ENCODE measurements at places on chromosomes 2 and 18.

DNA sequence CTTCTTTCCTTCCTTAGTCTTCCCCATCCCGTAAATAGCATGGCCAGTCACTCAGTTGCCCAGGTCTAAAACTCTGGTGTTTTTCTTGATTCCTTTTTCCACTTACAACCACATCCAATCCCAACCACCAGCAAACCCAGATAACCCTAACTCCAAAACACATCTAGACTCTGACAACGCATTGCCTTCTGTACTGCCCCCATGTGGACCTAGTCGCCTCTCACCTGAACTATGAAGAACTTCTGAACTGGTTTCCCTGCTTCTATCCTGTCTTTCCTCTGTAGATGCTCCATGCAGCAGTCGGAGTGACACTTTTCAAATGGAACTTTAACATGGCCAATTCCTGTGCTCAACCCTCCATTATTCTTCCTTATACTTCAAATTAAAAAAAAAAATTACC is 26.5 kb downstream of the ST6GAL2 start:
- DNase-seq, result no peak

- no peak for DNase-seq
These were observed 273.2 kb upstream of the SIX3 start for GRCh38 chr2:44668336-44668735.

DNA sequence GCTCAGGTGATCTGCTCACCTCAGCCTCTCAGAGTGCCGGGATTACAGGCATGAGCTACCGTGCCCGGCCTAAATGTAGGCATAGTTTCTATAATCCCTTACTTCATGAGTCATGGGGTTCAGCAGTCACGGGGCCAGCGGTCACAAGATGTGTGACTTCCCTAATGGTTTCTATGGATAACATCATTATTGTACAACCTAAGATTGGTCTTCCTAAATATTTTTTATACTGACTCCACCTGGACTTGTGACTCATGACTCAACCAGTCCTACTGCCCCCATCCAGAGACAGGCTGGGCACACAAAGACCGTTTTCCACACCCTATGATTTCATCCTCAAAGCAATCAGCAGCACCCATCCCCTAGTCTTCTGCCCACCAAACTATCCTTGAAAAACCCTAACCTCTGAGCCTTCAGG is 15.9 kb downstream of the FAM210A start:
- no peak for DNase-seq

GRCh38 chr2:231037731-231038482 is 584 bp downstream of the C2orf72 start:
- no peak for DNase-seq

DNA sequence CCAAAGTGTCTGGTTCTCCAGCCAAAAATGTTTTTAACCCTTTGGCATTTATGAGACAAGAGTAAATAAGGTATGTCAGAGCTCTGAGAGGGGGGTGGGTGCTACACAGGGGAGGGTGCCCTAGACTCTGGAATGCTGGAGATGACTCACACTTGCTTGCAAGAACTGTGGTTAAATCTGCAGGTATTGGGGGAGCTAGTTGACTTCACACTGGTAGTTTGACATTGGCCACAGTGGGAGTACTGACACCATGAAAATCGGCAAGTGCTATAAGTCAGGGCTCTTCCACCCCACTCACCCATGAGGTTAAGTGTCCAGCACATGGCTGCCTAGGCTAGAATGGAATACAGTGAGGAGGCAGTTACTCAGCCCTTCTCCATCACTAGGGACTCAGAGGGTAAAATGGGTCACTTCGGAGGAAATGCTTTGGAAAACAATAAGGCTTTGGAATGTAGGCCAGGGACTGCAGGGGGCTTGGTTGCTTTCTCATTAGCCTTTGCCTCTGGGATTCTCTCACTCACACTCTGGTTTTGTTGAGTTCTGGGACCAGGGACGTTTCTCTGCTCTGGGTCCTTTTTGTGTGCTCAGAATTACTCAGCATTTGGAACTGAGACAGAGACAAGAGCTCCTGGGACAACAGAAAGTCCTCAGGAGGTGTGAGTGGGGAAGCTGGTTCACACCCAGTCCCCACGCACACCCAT is 91.6 kb downstream of the ACKR3 start:
- no peak for DNase-seq

DNA sequence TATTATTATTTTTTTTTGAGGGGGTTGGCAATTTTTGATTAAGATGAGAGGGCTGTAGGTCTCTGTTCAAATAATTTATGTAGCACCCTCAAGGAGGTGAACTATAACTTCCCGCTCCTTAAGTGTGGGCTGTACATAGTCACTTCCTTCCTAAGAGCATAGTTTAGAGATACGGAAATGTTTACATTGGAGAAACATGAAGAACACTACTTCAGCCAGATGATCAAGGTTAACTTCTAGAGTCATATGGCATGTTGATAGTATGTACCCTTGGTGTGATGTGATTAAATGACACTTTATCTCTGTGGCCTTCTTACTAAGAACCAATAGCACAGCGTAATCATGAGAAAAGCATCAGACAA is 93.7 kb downstream of the MIB1 start:
- no peak for DNase-seq

DNA sequence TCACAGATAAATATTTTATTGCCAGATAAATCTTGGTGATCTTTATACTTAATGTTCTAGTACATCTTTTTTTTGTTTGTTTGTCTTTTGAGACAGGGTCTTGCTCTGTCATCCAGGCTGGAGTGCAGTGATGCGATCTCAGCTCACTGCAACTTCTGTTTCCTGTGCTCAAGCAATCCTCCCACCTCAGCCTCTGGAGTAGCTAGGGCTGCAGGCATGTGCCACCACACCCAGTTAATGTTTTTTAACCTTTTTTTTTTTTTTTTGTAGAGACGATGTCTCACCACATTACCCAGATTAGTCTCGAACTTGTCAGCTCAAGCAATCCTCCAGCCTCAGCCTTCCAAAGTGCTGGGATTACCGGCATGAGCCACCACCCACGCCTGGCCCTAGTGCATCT is 9.1 kb upstream of the C1GALT1C1L start:
- DNase-seq, result no peak

All from AG09309 (cell line).